D341Med (cell line): ENCODE measurements at places on chromosomes 1 and 21.

DNA sequence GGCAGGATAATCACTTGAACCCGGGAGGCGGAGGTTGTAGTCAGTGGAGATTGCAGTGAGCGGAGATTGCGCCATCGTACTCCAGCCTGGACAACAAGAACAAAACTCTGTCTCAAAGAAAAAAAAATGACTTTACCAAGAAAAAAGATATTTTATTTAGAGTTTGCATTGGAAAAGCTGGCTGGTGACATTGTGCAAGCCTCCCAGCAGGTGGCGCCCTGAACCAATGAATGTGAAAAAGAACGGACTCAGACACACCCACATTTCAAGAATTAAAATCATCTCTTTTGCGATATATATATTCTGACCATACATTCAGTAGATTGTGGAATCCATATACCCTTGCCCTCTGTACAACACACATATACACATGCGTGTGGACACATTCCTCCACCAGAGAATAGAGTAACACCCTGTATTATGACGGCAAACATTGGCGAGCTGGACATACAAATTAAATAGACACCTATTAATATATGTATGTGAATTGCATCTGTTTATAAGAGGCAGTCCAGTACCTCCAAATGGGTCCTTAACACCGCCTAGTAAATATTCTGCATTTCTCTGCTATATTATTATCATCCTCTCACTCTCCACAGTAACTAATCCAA, 39.0 kb upstream of the CADM3 start:
- DNase-seq: peak; percentile 76

GRCh38 chr1:201608635-201609395, 69.9 kb downstream of the NAV1 start:
- no peak for DNase-seq

- DNase-seq: no peak
Measured at GRCh38 chr1:104804147-104804546, 1054.4 kb downstream of the AMY1C start.

- peak; percentile 50 for DNase-seq
Measured at GRCh38 chr1:157948312-157949073, 45.0 kb upstream of the KIRREL1 start.

DNA sequence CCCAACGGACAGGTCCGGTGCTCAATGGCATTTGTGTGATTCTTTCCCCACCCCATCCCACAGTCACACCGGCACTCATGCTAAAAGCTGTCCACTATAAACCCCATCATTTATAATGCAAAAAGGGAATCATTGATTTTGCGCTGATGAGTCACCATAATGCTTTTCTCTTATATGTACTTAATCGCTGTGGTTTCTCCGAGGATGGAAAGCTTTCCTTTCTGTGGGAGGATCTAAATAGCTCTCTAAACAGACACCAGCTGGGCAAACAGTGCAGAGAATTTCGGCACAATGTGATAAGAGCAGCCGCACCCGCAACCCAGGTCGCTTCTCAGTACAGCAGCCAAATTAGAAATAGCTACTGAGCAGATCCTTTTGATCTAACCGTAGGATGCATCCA, 85.6 kb downstream of the SETD4 start:
- DNase-seq: no peak

DNA sequence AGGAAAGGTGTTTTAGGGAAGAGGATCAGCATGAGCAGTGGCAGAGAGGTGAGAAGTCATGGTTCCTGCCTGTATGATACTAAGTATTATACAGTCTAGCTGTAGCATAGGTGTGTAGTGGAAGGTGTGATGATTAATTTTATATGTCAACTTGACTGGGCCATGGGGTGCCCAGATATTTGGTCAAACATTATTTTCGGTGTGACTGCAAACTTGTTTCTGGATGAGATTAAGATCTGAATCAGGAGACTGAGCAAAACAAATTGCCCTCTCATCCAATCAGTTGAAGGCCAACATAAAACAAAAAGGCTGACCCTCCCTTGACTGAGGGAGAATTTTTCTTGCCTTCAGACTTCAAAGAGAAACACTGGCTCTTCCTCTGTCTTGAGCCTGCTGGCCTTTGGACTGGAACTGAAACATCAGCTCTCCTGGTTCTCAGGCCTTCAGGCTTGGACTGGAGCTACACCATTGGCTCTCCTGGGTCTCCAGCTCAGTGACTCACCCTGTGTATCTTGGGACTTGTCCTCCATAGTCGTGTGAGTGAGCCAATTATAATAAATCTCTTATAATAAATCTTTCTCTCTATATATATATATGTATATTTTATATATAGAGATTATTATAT, 6.8 kb upstream of the CDC42 start:
- no peak for DNase-seq

GRCh38 chr1:70656361-70656760, 245.3 kb downstream of the CTH start:
- DNase-seq: no peak

DNA sequence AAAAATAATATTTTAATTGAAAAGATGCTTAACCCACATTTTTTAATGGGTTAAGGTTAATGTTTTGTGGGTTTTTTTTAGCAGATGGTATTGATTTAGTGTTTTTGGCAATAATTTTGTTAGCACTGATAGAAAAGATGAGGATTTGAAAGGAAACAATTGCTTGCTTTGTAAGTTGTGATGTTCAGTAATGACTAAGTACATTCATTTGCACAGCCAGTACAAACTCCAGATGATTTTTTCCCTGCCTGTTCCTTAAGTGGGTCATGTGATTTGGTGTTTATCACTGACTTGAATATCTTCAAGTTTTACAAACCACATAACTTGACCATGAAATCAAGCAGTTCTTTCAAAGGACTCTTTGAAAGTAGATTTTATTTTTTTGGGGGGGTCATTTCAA, 15.0 kb downstream of the DISP1 start:
- DNase-seq: no peak

GRCh38 chr1:12467570-12468286, 150.3 kb downstream of the DHRS3 start:
- no peak for DNase-seq

DNA sequence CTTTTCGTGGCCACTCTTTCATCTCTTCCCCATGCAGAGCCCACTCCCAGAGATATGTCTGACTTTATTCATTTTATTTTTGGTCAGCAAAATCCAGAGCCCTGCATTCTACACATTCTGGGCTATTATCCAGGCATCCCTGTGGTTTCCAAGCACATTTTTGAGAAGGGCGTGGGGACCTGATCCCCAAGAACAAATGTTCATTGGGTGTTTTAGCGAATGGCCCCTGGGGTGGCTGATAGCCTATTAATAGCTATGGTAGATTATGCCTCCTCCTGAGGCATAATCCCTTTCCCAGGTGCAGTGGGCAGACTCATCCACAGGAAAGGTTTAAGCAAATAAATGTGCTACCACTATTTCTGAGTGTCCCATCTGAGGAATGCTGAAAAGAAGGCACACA, 511.8 kb upstream of the USP24 start:
- DNase-seq: no peak

- peak; percentile 23 for DNase-seq
Measured at GRCh38 chr1:157091186-157091585, 8.4 kb downstream of the ETV3L start.

DNA sequence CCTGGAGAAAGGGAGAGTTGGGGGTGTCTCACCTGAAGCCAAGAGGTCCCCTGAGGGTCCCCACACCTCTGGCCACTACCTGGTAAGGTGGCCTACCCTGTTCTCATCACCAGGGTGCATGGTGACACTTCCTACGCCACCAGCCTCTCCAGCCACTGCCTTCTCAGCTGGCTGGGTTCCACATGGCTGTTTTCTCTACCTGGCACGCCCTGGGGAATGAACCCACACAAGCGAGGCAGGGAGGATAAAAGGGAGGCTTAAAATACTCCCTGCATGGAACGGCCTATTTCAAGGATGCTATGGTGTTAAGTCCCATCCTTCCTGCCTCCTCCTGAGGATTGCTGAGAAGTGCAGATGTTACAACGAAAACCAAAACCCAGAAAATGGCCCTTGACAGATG, 84.7 kb downstream of the PIK3CD start:
- no peak for DNase-seq

- DNase-seq: no peak
Measured at GRCh38 chr21:14567331-14568279, 21.5 kb upstream of the SAMSN1 start.

- no peak for DNase-seq
Measured at GRCh38 chr1:27372808-27373690, 1.6 kb downstream of the FCN3 start.

- DNase-seq: no peak
Measured at GRCh38 chr1:52364235-52364839, 1.7 kb downstream of the CC2D1B start.

- peak; percentile 86 for DNase-seq
Measured at GRCh38 chr1:153509729-153510354, 25.9 kb downstream of the S100A6 start.

DNA sequence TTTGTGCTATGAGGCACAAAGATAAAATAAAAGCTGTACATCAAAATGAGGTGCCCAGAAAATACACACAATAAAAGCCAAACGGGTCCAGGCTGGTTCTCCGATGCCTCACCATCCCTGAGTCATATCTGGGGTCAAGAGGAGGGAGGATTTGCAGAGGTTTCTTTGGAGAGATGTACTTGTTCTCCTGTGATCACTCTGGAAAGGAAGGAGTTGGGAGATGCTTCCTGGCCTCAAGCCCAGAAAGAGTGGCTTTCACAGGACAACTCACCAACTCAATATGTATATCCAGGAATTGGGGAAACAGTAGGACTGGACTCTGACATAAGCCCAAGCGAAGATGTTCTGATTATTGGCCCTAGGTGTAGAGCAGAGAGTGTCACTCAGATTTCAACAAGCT, 51.9 kb downstream of the DIPK1A start:
- no peak for DNase-seq

DNA sequence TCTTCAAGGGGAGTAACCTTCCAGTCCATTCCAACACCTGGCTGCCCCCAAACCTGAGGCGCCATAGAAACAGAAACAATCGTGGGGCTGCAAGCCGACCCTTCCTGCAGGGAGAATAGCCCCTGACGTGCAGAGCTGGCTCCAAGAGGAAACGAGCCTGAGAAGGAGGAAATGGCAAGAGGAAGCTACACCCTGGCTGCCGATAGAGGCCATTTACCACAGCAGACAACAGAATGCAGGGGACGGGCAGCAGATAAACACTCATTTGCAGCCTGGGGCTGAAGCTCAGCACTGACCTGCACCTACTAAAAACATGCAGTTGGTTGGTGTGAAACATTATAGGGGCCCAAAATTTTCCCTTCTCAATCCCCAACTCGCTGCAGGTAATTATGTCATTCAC, 8.7 kb upstream of the TDRD10 start:
- no peak for DNase-seq

GRCh38 chr1:163440090-163440489, 118.3 kb downstream of the NUF2 start:
- DNase-seq: no peak

DNA sequence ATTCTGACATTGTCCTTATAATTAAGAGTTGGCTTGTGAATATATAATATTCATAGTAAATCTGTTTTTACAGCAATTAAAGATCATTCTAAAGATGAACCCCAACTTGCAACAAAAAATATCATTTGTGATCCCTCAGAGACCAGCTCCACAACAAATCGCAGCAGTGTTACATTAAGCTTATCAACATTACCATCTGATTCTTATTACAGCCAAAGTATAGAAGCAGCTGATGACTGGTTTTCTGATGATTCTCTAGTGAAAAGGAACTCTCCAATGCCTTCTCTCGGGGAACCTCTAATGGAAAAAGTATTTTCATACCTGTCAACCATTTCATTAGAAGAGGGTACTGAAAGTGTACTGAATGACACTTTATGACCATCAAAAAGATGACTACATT, 45.4 kb downstream of the C1orf185 start:
- DNase-seq: no peak

- DNase-seq: peak; percentile 86
Measured at GRCh38 chr1:201348211-201348566, 29.3 kb downstream of the TNNT2 start.

DNA sequence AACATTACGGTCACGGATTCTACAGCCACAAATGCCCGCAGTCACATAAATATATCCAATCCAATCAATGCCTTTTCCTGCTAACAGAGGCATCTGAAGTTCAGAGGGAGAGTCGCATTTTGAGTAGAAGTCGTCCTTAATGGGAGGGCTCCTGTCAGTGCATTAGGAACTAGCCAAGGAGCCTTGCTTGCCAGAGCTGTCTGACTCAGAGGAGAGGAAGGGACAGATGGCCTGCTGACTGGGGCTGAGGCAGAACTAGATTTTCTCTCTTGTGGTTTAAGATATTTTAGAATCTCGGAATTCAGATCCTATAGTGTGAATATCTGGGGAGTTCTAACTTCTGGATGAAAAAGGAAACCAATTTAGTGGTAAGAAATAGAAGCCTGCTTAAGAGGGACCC, 10.6 kb downstream of the XKR8 start:
- DNase-seq: no peak

DNA sequence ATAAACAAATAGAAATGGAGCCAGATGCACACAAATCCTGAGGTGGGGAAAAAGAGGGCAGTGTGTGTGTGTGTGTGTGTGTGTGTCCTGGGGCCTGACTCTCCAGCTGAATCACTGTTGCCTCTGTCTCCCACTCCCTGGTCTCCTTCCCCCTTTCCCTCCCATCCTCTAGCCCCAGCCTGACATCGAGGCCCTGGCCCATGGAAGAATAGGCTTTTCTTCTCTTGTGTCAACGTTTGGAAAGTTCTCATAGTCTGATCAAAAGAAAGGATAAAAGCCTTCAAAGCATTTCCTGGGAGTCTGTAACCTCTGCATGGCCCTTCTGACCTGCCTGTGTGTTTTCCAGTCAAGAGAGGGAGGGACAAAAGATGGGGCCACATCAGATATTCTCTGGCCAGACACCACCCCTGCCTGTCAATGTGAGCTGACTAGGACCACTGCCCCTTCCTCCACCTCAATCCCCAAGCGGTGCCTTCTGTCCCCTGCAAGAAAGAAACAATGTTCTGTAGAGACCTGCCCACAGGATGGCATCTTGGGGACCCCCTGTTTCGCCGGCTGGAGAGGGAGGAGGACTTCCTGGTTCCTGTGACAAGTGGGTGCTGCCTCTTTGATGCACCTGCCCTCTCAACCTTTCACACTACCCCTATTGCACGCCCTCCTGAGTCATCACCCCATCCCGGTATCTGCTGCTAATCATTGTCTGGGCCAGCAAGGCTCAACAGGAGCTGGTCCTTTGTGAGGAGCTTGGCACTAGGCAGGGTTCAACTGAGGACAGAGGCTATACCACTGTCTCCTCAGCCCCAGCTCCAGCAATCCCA, 16.2 kb downstream of the KCNJ10 start:
- no peak for DNase-seq

GRCh38 chr1:160808289-160808688, 12.3 kb downstream of the LY9 start:
- DNase-seq: no peak
